ENCODE measurements at places on chromosomes 4 and X.

DNA sequence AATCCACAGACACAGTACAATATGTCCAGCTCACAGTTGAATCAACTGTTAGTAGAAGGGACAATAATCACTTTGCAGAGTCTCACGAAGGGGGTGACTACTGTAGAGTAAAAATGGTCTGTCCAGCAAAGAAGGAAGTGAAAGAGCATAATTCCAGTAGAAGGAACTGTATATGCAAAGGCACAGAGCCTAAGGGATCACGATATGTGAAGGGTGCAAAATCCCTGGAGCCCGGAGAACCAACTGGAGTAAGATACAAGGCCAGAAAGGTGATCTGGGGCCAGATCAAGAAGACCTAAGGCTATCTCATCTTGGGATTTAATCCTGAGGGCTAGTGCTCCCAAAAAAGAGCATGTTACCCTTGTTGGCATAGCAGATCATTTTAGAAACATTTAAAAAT is 192.7 kb upstream of the LDB2 start:
- no peak for DNase-seq

DNA sequence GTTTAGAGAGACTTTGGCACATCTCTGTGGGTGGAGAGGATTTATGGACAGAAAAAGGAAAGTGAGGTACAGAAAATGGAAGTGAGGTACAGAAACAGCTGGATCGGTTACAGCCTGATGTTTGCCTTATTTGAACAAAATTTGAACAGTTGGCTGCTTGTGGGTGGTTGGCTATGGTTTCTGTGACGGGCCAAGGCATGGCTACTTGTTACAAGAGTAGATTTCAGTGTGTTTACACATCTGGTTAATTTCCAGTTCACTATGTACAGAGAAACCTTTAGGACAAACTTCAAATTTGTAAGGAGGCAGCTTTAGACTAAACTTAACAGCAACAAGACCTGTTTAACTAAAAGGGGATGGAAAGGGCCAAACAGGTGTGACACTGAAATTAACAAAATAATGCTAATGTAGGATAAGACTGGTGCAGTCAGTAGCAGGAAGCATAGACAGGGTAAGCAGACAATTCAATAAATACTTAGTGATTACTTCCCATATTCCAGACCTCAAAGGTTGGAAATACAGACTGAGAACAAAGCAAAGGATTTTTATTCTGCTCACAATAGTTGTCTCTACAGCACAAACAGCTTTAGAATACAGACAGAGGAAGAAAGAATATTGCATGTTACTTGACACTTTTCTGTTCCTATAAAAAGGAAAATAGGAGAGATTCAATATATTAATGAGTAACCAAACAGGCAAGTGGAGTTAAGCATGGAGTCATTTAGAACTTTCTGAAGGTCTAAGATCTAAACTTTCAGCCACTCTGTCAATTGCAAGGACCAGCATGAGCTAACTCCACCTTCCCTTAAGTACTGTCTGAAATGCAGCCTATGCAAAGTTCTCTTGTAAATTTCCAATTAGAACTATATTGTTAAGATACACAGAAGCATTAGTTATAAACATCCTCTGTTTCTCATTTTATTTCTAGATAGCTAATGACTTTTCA is 294.4 kb upstream of the FAT4 start:
- DNase-seq: no peak

- DNase-seq: peak; percentile 3
Observed at GRCh38 chr4:89316931-89317366, 9.3 kb upstream of the GPRIN3 start.

DNA sequence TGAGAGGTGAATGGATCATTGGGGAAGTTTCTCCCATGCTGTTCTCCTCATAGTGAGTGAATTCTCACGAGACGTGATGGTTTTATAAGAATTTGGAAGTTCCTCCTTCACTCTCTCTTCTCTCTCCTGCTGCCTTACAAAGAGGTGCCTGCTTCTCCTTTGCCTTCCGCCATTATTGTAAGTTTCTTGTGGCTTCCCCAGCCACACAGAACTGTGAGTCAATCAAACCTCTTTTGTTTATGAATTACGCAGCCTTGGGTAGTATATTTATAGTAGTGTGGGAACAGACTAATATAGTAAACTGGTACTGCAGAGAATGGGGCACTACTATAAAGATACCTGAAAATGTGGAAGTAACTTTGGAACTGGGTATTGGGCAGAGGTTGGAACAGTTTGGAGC is 7.8 kb upstream of the CTAG2 start:
- DNase-seq: no peak
